PC-3 (cell line): ENCODE measurements at places on chromosomes 4 and X. TPM values are rescaled to one million over a fixed set of nuclear protein-coding genes. Genes with fewer than 3 reads are reported as not detected.

The GATA1 gene
- total RNA-seq = not detected in 2 replicates

- peak; percentile 17 for DNase-seq
These were observed 11.0 kb downstream of the BMX start for GRCh38 chrX:15511563-15511962.

DNA sequence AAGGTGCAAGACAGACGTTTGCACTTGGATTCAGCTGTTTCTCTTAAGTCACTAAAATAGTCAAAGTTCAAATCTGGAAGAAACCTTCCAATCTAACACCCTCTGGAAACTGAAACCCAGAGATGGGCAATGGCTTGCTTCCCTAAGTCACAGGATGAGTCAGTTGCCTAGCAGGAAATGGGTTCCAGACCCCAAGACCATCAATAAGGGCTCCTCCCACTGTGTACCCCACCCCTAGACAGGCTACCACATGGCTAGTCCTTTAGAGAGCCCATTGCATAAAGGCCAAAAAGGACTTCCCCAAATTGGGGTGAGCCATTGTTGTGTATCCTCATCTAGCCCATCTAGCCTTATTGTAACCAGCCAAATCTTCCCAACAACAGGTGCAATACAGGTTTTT, 216.2 kb downstream of the HS6ST2 start:
- no peak for DNase-seq

DNA sequence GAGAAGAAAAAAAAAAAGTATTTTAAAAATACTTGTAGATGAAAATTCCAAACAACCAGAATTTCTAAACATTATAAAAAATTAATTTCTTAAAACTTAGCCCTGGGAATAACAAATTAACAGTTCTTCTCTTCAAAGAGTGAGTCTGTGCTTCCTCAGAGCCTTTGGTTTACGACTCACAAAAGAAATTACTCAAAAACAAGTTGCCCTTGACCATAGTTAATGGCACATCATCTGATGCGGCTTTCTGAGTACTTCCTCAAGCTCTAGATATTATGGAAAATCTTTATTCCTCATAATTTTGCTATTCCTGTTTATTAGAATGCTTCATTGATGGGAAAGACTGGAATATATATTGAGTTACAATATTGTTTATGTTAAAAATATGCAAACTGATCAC, 23.7 kb downstream of the TAPT1 start:
- DNase-seq = no peak

GRCh38 chr4:80611678-80611979, 276.1 kb downstream of the CFAP299 start:
- DNase-seq = no peak

DNA sequence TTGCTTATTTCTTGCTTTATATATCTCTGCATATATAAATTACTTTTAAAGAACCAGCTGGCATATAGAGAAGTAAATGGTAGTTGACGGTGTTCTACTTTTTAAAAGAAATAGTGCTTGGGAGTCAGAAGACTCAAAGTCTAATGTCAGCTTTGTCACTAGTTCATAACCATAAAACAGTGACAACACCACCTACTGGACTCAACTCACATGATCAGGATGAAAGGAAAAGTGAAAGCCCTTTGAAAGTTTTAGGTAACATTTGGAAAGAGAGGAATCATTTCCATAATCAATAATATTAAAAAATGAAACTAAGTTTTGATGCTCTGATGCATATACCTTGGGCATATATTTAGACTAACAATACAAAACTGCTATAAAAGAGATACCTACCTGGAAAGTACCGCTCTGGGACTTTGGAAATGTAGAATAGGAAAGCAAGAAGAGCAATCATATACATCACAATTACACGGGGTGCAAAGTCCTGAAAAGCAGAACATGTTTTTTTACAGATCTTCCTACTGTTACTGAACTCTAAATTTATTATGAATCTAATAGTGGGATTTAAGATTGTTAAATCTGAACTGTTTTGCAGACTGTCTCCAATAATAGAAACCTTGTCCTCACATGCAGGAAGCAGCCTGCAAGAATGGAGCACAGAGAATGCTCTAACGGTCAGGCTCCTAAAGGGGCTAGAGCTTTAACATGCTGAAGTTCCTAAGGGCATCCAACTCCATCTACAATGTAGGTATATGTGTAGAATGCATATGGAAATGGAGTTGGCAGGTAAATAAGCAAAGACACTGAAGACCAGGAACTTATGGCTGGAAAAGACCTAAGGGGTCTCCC, 15.6 kb downstream of the PAQR3 start:
- DNase-seq = no peak

DNA sequence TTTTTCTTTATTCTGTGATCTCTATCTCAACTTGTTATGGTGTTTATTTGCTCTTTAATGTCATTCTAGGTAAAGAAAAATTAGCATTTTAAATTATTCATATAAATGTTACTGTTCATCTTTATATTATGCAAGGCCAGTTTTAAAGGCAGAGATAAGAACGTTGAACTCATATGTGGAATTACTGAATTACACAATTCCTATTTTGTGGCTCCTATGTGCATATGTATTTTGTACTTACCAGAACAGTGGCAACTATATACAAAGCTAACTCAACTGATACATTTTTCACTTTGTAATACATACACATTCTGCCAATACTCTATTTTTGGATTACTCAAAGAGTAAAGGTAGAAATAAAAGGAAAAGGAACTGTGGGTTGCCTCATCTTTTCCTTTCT, 533.2 kb upstream of the NR3C2 start:
- no peak for DNase-seq

DNA sequence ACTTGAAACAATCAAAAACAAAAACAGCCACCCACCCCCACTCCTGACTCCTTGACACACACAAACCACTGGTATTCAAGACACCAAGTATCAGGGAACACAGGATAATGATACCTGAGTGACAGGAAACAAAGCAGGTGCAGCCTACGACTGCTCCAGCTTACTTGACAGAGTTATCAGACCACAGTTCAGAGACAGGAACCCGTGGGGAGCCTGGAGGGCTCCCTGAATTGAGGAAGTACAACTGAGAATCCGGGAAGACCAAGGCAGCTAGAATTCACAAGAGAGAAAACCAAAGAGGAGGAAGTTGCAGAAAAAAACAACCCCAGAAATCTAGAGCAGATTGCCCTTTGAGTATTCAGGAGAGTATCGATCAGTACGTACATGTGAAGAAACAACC, 20.5 kb downstream of the COMMD8 start:
- DNase-seq = no peak

DNA sequence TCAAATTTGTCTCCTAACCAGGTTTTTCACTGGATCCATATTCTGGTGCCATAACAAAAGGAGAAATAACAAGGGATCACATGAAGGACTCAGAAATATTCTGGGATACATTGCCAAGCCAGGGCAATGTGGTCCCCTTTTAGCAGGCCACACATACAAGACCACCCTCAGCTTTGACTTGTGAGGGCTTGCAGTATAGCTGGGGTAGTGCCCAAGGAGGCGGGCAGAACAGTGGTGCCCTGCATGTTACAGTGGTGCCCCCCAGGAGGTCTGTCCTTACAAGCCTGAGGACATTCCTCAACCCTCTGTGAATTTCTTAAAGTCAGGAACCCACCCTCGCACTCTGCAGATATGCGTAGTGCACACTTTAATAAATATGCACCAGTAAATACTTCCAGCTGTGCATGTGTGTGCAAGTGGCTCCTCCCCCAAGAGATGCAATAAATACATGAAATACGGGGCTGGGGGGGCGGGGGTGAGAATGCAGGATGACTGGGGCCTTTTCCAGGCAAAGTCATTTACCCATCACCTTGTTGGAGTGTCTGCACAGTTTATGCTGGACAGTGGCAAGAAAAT, 34.4 kb upstream of the TBL1X start:
- no peak for DNase-seq

DNA sequence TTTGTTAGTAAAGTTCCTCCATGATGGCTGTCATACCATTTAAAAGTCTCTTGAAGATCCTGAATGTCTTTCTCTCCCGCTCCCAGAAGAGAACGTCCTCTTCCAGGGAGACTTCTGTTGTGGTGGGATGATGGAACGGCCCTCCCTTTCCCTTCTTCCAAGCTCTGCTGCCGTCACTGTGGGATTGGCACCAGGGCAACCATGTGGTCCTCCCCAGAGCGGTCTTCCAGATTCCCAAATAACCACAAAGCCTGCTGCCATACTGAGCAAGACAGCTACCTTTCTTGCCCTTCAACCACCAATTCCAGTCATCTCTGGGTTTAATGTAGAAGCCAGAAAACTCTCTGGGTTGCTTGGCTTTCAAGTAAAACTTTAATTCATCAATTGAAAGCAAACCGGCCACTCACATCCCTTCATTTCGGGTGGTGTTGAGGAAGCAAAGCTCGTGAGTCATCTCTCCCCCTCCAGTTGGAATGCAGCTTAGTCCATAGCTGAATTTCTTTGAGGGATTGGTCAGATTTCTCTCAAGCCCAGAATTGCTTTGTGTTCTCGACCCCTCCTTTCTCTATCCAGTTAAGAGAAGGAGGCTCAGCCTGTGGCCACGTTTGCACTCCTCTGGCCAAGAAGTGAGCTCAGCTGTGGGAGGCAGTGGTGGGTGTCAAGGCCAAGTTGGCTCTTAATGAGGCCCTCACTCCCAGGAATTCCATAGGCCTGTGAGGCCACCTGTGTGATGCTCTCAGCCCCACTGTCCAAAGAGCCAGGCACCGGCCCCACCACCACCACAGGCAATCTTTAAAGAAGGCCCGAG, 36.9 kb downstream of the FHDC1 start:
- DNase-seq = peak; percentile 67

- DNase-seq = no peak
These were observed 77.9 kb downstream of the TBL1X start for GRCh38 chrX:9542761-9543111.

GRCh38 chrX:39144323-39144722, 343.1 kb downstream of the MID1IP1 start:
- DNase-seq = no peak

DNA sequence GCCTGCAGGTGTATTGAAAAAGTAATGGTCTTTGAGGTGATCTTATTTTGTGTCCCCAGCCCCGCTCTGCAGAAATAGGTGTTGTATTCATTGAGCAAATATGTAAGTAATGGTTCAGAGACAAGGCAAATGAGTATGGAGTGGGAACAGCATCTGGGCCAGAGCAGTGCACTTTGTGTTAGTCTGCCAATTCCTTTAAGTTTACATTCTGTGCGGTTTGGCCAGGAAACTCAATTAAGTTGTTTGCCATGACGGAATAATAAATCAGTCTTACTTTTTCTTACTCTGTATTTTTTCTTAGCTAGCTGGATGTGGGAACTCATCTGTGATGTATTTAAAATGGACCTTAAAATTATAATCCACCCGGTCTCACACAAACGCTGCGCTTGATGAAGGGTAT, 12.6 kb downstream of the DCLK2 start:
- no peak for DNase-seq

The PLK4 gene
- total RNA-seq = 42.5 and 54.5 TPM in 2 replicates

DNA sequence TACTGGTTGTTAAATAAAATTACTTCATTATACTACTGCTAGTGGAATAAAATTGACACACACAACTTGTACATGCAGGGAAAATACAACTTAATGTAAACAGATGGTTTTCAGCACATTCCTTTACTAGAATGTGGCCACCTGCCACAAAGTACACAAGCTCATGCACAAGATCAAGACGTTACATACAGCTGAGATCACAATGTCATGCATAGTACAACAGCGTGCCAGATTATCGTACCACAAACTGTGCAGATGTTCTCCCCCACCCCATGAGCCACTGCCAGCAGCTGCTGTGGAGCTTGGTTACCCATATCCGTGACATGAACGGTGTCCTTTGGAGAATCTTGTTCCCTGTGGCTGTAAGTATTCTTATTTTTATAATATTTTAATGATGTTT, 27.7 kb downstream of the FBXO8 start:
- peak; percentile 7 for DNase-seq

DNA sequence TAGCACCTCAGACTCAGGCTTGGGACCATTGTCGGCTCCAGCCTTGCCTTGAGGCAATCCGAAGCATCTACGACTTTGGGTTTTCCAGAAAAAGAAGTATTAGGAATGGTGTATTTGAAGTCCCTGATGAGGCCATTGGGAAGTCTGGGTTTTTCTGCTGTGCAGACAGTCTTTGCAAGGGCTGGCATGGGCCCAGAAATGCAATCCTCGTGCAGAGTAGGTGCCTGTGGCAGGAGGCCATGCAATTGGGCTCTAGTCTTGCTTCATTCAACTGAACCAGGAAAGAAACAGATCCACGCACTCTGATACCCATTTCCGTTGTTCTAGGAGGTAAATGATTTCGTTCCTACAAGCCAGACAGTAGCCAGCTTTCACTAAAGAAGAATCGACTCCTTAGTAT, 12.4 kb downstream of the ZFP92 start:
- DNase-seq = no peak

DNA sequence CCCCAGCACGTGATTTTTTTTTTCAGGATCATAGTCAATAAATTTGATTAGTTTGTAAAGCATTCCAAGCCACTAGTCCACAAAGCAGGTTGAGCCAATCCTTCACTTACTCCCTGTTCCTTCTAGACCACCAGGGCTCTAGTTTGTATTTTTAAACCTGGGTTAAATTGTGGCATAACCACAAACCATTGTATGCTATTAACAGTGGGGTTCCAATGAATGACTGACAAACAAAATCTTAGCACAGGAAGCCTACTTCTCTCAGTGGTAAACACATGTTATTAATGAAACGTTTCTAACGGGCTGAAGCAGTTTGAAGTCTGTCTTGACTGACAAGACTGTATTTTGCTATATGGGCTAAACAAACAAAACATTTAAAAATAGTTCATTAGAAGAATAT, 48.6 kb upstream of the GYPA start:
- DNase-seq = no peak

GRCh38 chr4:304969-305680, at the start of gene ZNF732:
Gene ZNF732, minus strand, starts transcription at chr4:305474. Its CDS starts 164 bp downstream, at chr4:305310.
- DNase-seq = no peak

The BRS3 gene
- not detected in 2 replicates for total RNA-seq

- DNase-seq = peak; percentile 84
These were observed 45.7 kb downstream of the SYTL5 start for GRCh38 chrX:38052096-38052495.

DNA sequence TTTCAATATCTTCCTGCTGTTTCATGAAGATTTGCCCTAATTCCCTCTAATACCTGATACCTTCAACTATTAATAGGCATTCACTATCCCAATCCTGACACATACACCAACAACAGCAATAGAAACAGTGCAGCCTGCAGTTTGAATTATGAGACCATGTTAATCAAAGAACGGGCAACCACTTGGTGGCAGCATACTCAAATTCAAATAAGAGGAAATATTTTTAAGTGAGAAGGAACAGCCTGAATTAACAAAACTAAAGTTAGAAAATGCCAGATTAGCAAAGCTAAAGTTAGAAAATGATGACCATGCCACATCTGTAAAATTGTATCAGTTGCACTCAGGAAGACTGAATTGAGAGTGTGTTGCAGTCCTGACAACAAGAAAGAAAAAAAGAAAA, 204.9 kb downstream of the SMARCA1 start:
- peak; percentile 37 for DNase-seq
